ENCODE measurements at places on chromosomes 2 and 18.

- no peak for DNase-seq
Observed at GRCh38 chr2:11343650-11344341, 640 bp downstream of the ROCK2 start.

GRCh38 chr18:34795070-34795732, 85.1 kb downstream of the DTNA start:
- no peak for DNase-seq

DNA sequence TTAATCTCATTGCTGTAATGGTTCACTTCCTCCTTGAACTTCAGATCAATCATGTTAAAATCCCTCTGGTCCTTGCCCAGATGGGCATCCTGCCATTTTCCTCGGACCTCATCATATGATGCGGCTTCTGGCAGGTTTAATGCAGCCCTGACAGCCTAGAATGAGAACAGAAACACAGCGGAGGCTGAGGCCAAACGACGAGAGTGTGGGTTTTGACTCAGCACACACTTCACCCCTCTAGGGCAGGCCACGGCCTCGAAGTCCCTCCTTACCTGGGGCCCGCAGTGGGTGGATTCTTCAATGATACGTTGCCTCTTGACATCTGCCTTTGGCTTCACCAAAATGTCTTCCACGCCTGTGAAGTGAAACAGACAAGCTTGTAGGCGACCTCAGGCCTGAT, 56.8 kb downstream of the POLR1A start:
- no peak for DNase-seq

DNA sequence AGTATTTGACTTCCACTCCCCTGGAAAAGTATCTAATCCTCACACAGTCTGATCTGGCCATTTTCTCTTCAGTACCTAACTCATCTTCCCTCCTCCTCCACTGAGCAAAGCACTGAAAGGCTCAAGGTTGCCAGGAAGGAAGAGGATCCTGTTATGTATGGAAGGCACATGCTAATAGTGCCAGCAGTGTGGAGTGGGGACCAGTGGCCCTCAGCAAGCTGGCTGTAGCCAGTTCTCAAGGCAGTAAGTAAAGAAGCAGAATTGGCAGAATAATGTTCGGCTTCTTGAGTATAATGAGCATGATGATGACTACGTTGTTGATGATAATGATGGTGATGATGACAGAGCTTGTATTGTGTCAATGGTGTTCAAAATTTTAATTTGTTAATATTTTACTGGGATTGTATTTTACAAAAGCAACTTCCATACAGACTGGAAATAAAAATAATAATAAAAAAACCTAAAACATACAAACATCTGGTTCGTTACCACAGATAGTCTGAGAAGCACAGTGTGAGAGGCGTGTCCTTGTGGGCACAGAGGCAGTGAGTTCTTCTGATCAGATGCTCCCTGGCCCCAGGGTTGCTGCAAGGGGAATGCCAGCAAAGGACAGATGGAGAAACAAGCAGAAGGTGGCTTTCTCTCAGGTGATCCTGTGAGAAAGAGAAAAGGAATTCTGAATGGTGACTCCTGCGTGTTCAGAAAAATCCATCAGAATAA, 528.8 kb downstream of the CMPK2 start:
- DNase-seq, result no peak

- DNase-seq, result no peak
Observed at GRCh38 chr2:152686321-152686720, 30.9 kb downstream of the PRPF40A start.

GRCh38 chr18:44466997-44467396, 213.7 kb upstream of the SETBP1 start:
- no peak for DNase-seq

Measured in cortex of kidney (tissue), 1 donor.